GM10248 (cell line): ENCODE measurements at places on chromosomes 3 and 15.

GRCh38 chr3:15099364-15100098 is 583 bp upstream of the RBSN start:
- no peak for DNase-seq

GRCh38 chr3:42983927-42984326 is 4.8 kb downstream of the GASK1A start:
- no peak for DNase-seq

GRCh38 chr3:177516158-177517011 is 319.1 kb upstream of the TBL1XR1 start:
- DNase-seq = no peak

DNA sequence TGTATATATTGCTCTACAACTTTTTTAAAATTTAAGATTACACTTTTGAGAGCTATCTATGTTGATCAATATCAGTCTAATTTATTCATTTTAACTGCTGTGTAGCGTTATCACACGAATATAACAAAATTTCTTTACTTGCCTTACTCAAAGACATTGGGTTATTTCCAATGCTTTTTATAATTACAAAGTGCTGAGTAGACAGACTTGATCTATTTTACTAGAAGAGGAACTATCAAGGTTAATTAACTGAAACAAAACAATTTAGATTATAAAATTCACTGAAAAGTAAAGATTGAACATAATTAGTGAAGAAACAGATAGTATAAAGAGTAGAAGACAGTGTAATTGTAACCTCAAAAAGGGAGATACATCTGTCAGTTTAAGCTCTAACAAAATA is 105.5 kb downstream of the TGFBR2 start:
- DNase-seq = no peak

- no peak for DNase-seq
These were observed 203.3 kb upstream of the IL12A start for GRCh38 chr3:159785273-159785708.

- DNase-seq = no peak
These were observed 109.5 kb upstream of the IL12A start for GRCh38 chr3:159879146-159879545.

GRCh38 chr3:47512416-47513124 is 942 bp downstream of the ELP6 start:
- no peak for DNase-seq

DNA sequence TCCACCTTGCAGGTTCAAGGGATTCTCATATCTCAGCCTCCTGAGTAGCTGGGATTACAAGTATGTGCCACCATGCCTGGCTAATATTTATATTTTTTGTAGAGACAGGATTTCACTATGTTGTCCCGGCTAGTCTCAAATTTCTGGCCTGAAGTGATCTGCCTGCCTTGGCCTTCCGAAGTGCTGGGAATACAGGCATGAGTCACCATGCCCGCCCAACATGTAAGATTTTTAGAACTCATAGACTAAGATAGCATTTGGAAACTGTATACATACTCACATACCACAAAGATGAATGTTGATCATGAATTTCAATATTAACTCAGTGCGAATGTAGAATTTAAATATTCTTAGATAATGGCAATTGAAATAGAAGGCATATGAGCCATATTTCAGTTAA is 718.9 kb downstream of the NLGN1 start:
- no peak for DNase-seq

DNA sequence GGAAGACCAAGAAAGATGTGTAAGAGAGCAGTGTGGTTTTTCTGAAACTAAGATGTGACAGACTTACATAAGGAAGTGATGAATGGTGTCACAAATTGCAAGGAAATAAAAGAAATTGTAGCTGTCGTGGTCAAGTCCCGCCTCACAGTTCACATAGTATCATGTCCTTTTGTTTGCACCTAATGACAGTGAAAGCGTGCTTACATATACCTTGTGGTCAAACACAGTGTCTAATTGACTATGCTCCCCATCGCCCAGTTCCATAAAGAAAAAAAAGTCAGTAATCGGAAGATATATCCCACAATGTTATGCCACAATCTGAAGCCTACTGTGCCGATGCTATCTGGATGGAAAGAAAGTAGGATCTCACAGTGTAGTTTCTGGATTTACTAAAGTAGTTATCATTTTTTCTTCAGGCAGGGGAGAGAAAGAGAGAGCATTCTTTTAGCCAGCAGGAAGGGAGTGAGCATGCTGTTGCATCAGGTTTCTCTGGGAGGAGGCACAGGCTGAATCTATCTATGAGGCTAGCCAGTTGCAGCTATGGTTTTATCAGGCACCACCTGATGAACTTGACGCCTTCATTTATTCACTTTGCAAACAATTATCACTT is 9.8 kb upstream of the PLSCR1 start:
- no peak for DNase-seq

- no peak for DNase-seq
These were observed 43.7 kb downstream of the SLC12A8 start for GRCh38 chr3:125168711-125169393.

GRCh38 chr3:31760654-31761053 is 220.4 kb downstream of the OSBPL10 start:
- no peak for DNase-seq

DNA sequence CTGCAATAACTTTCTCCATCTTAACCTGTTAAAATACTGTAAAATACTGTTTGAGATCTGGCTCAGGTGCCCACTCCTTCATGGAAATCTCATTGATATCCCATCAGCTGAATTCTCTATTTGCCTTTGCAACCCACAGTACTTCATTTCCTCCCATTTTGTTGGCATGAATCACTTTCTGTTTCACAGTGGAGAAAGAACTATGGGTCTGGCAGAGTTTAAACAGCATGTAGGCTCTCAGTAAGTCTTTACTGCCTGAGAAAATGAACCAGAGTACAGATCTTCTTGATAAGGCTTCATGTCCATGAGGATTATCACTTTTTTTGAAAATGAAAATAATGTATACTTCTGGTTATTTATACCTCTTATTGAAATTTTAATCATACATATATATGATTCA is 245.9 kb downstream of the NAALADL2 start:
- DNase-seq = no peak

DNA sequence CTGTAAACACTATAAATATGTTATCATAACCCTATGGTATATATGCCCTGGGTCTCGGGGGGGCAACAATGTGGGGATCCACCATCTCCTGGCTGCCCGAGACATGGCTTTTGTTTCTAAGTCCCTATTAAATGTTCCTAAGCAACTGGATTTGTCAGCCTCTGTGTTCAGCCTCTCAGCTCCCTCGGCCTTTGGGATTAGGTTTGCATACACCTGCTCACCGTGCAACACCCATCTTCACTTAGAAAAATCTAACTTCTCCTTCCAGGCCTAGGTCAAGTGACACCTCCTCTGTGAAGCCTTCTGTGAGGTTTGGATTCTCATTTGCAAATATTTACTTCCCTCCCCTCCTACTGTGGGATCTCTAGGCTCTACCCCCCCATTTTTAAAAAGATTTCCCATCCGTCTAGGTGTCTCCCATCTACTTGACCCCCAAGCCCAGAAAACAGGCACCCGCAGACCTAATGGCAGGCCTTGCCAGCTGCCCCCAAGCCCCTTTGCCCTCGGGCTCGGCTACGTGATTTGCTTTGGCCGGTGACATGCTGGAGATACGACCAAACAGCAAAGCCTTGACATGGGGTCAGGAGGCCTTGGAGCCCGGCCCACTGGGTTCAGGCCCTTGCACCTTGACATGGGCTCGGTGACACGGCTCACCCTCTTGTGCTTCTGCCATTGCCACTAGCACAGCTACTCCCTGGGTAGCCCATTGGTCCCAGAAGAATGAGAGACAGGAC is 66.0 kb upstream of the BLM start:
- no peak for DNase-seq
